ENCODE measurements at places on chromosomes 12 and 14. TPM values are rescaled to one million over a fixed set of nuclear protein-coding genes. Genes with fewer than 3 reads are reported as not detected.

AQP6 gene
- total RNA-seq = 0.02 TPM

GALNT9 gene
- total RNA-seq = 4.0 TPM

LIN7A gene
- total RNA-seq = 0.27 TPM

CLEC6A gene
- total RNA-seq = not detected

GZMB gene
- not detected for total RNA-seq

LRRC74A gene
- not detected for total RNA-seq

Data from A549 treated with dexamethasone at 1 μM for 4 hours (cell line).